Activated CD8-positive, alpha-beta memory T cell treated with anti-CD3 and anti-CD28 coated beads for 4 hours (primary cell): ENCODE measurements at places on chromosomes 6 and 20.

GRCh38 chr6:160431226-160431625 lies 83.0 kb downstream of the SLC22A3 start:
- DNase-seq, result no peak

- no peak for DNase-seq
These were observed 71.0 kb downstream of the SOX4 start for GRCh38 chr6:21664314-21665109.

- no peak for DNase-seq
These were observed 247.3 kb downstream of the MAFB start for GRCh38 chr20:40441771-40442170.

- DNase-seq, result no peak
These were observed 80.7 kb upstream of the ELOVL5 start for GRCh38 chr6:53429401-53429800.

GRCh38 chr6:1724616-1725015 lies 114.9 kb downstream of the FOXC1 start:
- DNase-seq, result no peak

GRCh38 chr6:57324538-57324937 lies 7.1 kb downstream of the PRIM2 start:
- no peak for DNase-seq

- DNase-seq, result no peak
These were observed 421.2 kb upstream of the EYS start for GRCh38 chr6:66128243-66128642.

DNA sequence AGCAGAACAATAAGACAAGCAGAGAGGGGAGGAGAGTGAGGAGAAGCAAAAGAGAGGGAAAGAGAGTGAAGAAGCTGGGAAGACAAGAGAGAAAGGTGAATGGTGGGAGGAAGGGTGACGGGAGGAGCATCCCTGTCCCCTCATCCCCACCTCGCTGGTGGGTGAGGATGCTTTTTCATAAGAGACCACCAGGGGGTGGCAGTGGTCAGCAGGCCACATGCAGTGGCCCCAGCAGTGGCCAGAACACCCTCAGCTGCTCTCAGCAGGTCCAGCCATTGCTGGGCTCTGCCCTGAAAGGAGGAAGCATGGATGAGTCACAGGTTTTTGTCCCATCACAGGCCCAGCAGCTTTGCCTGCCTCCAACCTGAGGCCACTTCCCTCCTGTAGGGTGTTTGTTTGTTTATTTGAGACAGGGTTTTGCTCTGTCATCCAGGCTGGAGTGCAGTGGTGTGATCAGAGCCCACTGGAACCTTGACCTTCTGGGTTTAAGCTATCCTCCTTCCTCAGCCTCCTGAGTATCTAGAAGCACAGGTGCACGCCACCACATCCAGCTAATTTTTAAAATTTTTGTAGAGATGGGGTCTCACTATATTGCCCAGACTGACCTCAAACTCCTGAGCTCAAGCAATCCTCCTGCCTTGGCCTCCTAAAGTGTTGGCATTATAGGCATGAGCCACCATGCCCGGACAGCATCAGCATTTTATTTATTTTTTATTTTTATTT lies 24.0 kb downstream of the FGD2 start:
- DNase-seq, result no peak

DNA sequence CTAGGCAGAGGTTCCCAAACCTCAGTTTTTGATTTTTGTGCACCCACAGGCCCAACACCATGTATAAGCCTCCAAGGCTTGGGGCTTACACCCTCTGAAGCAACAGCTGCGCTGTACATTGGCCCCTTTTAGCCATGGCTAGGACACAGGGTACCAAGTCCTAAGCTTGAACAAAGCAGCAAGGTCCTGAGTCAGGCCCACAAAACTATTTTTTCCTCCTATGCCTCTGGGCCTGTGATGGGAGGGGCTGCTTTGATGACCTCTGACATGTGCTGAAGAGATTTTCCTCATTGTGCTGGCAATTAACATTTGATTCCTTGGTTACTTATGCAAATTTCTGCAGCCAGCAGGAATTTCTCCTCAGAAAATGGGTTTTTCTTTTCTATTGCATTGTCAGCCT lies 262.2 kb upstream of the CEP162 start:
- no peak for DNase-seq
